ENCODE measurements at places on chromosomes 2 and 18.

DNA sequence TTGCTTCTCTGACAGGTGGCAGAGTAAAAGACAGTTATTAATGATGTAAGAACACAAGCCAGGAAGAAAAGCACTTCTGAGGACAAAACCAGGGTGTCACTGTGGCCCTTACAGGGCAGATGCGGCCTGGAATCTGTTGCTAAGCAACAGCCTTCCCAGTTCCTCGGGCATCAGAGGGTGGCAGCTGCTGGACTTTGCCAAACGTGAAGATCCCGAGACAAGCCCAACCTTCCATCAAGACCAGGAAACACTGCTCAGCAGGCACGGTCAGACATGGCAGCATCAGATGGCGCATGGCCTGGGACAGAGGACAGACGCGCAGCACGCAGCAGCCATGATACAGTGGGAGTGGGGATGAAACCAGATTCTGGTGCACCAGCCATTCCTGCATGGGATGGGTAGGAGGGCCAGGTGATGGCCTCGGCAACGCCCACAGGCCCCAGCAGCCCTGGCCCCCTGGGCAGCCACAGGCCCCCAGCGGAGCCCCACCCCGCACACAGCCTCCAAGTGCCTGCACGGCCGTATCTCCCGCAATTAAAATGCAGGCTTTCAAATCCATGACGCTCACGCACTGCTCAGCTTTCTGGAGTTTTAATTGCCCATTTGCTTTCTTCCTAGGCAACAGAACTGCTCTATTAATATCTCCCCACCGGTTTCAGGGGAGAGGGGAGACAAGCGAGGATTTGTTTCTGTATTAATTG lies 89.0 kb downstream of the EIPR1 start:
- no peak for DNase-seq

- DNase-seq, result no peak
Observed at GRCh38 chr2:168378960-168379669, 77.0 kb upstream of the CERS6 start.

- no peak for DNase-seq
Observed at GRCh38 chr2:27772804-27773203, 1.3 kb downstream of the MRPL33 start.

GRCh38 chr18:23784832-23785245 lies 95.6 kb downstream of the LAMA3 start:
- DNase-seq, result peak; percentile 13

GRCh38 chr2:61448229-61448628 lies 22.7 kb downstream of the USP34 start:
- DNase-seq, result no peak

DNA sequence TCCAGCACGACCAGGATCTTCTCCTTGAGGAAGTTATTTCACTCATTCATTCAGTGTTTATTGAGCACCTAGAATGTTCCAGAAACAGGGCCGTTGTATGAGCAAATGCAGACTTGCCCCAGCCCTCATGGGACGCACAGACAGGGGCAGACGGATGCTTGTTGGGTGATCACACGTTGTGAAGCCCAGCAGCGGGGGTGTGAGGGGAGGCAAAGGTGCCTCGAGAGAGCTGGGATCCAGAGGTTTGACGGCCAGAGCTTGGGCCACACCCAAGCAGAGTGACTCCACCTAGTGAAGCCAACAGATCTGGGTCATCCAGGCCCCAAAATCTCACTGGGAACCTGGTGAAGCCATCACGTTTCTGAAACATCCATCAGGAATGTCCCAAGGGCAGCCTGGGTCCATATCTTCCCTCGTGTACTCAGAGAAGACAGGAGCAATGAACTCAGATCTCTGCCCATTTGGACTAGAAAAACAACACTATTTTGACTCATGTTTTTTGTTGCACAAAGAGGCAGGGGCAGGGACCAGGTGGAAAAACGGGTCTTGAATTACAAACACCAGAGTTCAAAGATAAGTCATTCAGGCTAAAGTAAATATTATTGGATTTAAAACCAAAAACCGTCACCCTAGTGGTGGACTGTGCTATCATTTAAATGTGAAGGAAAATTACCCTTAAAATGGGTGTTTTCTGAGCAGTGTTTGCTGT lies 54.9 kb upstream of the RBM44 start:
- DNase-seq, result no peak

DNA sequence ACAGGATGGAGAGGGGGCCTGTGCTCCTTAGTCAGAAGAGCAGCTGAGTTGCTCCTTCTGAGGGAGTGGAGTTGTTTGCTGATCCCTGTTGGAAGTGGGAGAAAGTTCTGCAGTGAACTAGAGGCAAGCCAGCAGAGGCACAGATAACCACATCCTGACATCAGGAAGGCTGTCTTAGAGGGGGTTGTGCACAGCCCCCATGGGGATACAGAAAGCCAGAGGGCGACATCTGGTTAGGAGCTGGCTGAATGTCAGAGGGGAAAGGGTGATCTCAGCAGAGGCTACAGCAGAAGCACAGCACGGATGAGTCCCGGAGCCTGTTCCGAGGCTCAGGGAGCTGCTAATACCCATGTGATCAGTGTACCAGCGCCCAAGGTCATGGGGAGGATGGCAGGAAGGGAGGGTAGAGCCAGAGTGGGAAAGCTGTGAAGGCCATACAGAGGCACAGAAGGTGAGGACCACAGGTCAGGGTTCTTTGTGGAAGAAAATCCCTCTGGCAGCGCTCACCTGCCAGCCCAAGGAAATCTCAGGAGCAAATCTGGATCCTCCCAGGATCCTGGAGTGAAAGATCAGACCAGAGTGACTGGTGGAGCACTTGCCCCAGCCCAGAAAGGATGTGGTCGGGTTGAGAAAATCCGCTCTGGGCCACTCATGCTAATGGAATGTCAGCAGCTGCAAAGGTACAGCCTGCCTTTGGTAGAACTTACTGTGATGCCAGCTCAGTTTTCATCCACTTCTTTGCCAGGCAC lies 111.8 kb downstream of the STPG4 start:
- DNase-seq, result peak; percentile 99

- peak; percentile 73 for DNase-seq
Observed at GRCh38 chr2:219176818-219177551, at the start of gene CNPPD1. TSS of gene CNPPD1 (minus strand) at chr2:219176925. CDS start at chr2:219176828, 97 bp downstream.

DNA sequence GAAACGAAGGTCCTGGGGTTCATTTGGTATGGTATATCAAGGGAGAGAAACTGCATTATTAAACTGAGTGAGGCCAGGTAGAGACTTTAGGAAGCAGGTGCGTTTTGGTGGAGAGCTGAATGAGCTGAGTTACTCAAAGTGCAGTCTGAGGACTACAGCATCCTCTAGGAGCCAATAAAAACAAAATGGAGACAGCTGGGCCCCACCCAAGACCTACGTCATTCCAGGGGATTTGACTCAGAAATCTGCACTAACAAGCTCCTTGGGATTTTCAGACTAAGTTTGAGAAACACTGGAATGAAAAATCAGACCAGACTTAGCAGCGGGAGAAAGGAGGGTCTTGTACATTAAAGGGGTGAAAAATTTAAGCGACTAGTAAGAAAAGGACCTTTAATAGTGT lies 131.5 kb downstream of the UXS1 start:
- no peak for DNase-seq

GRCh38 chr2:24471662-24472061 lies 19.4 kb upstream of the NCOA1 start:
- DNase-seq, result no peak

DNA sequence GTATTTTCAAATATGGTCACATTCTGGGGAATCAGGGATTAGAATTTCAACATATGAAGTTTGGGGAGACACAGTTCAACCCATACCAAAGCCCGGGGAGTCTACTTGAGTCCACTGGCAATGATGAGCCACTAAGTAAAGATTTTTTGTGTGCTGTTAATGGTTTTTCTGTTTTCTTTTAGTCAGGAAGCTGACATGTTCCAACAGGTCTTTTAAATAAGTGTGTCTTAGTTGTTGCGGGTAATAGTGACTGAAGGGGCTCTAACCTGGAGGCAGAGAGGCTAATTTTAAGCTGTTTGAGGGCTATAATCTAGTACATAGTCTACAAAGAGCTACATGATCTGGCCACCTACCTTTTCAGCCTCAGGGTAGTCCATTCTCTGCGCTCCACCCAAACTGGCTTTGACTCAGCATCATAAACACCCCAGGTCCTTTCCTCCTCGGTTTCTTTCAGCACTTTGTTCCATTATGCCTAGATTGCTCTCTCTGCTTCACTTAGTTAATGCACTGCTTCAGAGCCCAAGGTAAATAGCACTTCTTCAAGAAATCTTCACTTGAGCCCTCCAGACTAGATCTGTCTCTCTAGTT lies 17.6 kb upstream of the UBE2E3 start:
- no peak for DNase-seq

GRCh38 chr18:3723554-3723953 lies 273.6 kb downstream of the TGIF1 start:
- DNase-seq, result no peak

DNA sequence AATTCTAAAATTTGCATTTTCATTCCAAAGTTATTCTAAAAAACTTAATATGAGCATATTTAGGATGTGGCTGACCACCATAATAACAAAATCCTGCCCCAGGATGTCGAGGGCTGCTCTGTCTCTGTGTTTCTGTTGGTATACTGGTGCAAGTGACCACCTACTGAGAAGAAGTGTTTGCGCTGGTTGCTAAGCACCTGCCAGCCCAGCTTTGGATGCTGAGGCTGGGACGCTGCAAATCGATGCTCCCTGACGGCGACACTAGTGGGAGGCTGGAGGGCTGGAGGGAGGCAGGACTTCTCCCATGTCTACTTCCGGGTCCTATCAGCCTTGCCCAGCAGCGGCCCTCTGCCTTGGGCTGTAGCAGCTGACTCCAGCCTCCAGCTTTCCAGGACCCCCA lies 45.0 kb downstream of the LAMA1 start:
- DNase-seq, result no peak

- no peak for DNase-seq
Observed at GRCh38 chr2:107712857-107713256, 113.8 kb upstream of the RGPD4 start.

GRCh38 chr2:153635494-153635893 lies 156.9 kb upstream of the RPRM start:
- DNase-seq, result no peak

- no peak for DNase-seq
Observed at GRCh38 chr18:49472459-49472858, 12.0 kb upstream of the DYM start.

DNA sequence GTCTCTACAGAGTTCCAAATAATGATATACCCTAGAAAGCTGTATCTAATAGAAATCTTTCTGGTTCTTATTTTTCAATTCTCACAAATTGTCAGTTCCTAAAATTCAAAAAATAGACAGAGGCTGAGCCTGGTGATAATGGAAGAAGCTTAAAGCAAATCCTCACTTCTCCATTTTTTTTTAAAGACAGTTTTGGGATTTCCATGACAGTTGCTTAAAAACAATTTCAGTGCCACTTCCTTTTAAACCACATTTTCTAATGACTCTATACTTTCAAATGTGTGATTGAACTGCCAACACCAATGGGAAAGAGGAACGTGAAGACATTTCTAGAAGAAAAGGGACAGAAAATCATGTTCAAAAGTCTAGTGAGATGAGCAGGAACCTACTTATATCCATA lies 4.0 kb downstream of the GKN2 start:
- no peak for DNase-seq

GRCh38 chr18:74856928-74857327 lies 259.3 kb downstream of the ZNF407 start:
- no peak for DNase-seq

GRCh38 chr2:200028998-200029397 lies 73.6 kb downstream of the MAIP1 start:
- DNase-seq, result no peak

- no peak for DNase-seq
Observed at GRCh38 chr2:174777347-174778084, 13.2 kb upstream of the CHRNA1 start.

DNA sequence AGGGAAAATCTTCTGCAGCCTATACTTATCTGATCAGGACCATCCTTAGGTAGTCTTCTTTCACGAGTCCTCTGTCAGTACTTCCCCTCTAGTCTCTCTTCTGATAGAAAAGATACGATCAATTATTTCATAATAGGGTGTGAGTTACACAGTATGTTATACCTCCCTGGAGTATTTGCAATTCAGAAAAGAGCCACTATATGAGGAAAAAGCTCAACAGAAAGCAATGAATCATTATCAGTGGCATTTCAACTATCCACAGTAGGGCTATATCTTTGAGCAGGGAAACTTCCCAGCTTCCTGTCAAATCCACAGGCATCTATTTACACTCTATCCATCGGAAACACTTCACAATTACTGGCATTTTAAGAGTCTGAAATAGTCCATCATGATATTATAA lies 105.3 kb upstream of the ACVR2A start:
- peak; percentile 9 for DNase-seq

GRCh38 chr18:72444798-72445155 lies 99.4 kb downstream of the CBLN2 start:
- no peak for DNase-seq

GRCh38 chr2:45690231-45690630 lies 38.8 kb downstream of the PRKCE start:
- no peak for DNase-seq

DNA sequence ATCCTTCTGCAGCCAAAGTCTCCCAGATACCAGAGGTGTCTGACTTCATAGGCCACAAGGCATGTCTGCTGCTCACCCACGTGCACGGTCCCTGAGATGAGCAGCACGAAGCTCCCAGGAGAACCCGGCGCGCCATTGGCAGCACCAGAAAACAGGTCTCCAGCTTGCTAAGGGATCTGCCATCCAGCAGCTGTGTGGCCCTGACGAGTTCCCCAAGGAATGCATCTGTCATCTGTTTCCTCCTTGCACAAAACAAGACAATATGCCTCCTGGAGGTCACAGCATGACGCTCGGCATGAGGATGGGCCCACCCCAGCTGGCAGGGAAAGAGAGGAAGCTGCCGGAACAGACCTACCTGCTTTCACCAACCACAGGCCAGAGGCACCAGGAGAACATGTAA lies 29.2 kb downstream of the HS6ST1 start:
- DNase-seq, result no peak

DNA sequence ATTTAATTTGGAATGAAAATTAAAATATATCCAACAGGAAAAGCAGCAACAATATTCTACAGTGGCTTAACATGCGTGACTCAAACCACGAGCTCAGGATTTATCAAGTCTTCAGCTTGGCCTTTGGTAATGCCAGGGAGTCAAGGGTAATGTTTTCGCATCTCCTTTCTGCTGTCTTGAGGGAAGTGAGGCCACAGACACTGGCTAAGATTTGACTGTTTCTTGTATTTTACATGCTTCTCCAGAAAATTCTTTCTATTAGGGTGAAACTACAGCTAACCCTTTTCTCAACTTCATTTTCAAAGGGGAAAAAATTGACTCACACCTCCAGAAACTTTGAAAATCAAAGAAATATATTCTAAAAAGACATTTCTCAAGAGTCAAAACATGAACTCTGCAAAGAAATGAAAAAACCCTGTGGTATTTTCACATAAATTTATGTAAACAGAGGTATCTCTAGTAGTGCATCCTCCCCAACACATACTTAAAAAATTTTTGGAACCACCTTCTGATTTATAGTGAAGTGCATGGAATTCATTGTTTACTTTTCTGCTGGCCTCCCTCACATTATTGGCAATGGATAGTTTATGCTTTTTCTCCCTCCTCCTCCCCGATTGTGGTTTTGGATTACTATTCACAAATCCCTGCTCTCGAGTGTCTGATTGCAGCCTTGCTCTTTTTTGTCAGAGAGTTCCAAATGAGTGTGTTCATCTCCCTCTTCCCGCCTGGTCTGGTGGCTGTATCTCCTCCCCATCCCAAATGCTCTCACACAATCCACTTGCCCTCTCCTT lies 48.7 kb downstream of the DPP4 start:
- peak; percentile 26 for DNase-seq

Data from HTR-8/SVneo (cell line).